ENCODE measurements at places on chromosomes 2 and 18.
A peak's percentile ranks its signal among the peaks of the same experiment; 100 is the strongest.

- no peak for DNase-seq
Measured at GRCh38 chr2:158046121-158046880, 55.4 kb upstream of the UPP2 start.

DNA sequence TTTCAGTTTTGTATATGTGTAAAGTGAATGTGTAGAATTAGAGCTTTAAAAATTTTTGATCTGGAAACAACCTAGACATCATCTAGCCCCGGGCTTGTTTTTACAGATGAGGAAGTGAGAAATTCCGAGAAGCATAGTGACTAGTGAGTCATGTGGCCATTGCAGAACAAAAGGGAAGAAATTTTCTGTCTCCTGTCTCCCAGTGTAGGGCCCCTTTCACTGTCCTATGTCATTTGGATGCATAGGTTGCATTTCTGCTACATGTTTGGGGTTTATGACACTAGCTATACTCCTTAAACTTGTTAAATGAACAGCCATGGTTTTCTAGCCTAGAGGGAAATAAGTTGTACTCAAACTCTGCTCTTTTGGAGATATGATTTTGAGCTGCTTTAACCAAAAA lies 84.6 kb downstream of the PLCL1 start:
- DNase-seq, result no peak

DNA sequence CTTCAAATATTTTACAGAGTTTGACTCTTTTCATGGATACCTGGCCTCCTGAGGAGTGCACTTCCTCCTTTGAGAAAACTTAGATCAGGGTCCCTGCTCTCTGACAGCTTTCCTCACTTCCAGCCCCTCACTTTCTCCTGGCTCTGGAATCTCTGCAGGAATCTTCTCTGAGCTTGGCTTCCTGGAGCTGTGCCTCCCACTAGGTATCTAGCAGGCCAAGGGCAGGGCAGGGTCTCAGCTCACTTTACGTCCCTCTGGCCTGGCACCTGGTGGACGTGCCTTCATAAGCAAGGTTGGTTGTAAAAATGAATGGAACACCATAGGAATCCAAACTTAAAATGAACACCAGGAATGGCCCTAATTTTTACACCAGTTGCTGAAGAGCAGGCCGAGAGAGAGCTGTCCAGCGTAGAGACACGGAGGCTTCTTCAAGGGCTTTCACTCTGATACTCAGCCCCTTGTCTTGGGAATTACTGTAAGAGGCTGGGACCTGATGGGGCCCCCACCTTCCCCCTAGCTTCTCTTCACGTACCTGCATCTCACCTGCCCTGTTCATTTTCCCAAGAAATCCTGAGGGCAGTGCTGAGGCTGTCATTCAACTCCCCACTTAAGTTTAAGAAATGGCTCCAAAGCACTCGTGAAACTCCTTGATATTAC lies 426.9 kb upstream of the ID2 start:
- DNase-seq, result no peak

- no peak for DNase-seq
Measured at GRCh38 chr18:63099091-63099840, 220.3 kb downstream of the BCL2 start.

- DNase-seq, result peak; percentile 76
Measured at GRCh38 chr2:134207589-134208209, 46.2 kb upstream of the MGAT5 start.

DNA sequence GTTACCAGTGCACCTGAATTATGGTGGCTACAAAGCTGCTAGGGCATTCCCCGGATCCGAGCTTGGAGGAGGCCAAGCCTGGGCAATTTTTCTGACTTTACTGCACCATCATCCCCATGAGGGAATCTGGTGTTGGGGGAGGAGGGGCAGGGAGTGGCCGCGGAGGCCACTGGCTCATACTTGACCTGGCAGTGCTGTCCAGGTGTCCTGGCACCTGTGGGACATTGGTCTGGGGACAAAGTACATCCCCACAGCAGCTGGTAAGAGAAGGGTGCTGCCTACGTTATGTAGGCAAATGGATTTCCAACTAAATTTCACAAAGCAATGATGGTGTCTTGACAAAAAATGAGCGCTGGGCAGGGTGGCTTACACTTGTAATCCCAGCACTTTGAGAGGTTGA lies 48.3 kb downstream of the KLHL29 start:
- DNase-seq, result no peak

- no peak for DNase-seq
Measured at GRCh38 chr2:80469428-80469827, 164.9 kb upstream of the LRRTM1 start.

DNA sequence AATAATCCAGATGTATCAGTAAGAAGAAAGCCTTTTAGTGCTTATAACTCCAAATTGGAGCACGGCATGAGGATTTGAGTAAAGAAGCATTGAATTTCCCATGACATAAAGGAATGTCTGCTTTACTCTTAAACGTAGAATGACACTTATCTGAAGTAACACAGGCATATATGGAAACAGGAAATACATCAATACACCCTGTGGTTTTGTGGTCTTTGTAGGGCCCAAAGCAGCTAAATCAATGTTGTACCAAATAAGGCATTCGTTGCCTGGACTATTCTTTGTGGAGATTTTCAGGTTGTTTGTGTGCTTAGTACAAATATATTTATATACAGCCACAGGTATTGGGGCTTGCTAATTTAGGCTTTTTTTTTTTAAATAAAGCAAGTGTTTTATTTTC lies 660.5 kb downstream of the LRRTM4 start:
- no peak for DNase-seq

GRCh38 chr2:44560352-44560751 lies 198.6 kb downstream of the CAMKMT start:
- no peak for DNase-seq

DNA sequence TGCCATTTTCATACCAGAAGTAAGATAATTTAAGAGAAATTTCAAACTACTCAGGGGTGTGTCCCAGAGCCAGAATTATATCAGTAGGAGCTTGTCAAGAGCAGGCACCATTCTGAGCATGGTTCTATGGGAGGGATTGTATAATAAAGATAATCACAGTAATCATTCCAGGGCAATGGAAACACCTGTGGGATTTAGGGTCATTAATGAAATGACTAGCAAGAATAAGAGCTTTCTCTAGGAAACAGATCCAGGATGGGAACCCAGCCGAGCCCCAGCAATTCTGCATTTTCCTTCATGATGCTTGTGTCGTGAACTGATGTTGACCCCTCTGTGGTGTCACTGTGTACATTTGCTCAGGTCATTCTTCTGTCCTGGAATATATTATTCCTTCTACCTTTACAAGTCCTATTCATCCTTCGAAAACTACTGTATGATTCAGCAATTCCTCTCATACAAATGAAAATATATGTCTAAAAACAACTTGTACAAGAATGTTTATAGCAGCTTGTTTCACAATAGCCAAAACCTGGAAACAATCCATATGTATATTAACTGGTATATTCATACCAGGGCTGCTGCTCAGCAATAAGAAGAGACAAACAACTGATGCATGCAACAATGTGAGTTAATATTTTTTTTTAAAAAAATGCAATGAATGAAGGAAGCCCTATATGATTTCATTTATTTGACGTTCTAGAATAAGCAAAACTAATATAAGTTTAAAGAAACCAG lies 687.8 kb upstream of the KLHL29 start:
- DNase-seq, result no peak

GRCh38 chr2:14125624-14126293 lies 506.8 kb upstream of the LRATD1 start:
- no peak for DNase-seq
